ENCODE measurements at places on chromosomes 2 and 18.
A peak's percentile ranks its signal among the peaks of the same experiment; 100 is the strongest.

DNA sequence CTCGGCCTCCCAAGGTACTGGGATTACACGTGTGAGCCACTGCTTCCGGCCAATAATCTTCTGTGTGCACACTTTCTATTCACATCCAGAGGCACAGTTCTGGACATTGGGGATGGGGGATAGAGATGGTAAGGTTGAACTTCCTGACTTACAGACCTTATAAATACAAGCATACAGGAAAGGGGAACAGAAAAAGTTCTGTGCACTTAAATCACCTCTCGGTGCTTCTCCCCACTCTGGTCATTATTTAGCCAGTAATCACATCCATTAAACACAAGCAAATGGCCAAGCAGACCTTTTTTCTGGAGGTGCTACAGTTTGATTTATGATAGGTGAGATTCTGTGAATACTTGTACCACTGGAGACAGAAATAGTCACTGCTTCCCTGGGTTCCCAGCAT, 110.6 kb downstream of the CRIM1 start:
- DNase-seq = no peak

- DNase-seq = no peak
These were observed 27.3 kb downstream of the E2F6 start for GRCh38 chr2:11438555-11439080.

GRCh38 chr2:232434091-232434490, 21.9 kb upstream of the ALPI start:
- peak; percentile 10 for DNase-seq

DNA sequence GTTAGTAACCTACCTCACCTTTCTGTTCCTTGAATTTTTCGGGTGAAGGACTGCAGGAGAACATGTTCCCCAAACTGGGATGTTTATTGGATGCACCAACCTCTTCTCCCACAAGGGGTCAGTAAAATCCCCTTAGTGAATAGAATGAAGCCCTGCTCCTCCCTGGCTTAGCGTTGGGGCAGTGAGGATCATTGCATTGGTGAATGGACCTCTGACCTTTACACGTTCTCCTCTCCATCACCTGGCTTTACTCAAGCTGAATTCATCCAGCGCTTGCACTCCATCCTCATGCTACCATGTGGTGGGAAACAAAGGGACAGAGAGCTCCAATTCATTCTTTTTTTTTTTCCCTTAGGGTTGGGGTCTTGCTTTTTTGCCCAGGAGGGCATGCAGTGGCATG, 157.2 kb downstream of the MIB1 start:
- peak; percentile 72 for DNase-seq

GRCh38 chr2:232609607-232610006, 23.8 kb upstream of the EFHD1 start:
- DNase-seq = no peak

DNA sequence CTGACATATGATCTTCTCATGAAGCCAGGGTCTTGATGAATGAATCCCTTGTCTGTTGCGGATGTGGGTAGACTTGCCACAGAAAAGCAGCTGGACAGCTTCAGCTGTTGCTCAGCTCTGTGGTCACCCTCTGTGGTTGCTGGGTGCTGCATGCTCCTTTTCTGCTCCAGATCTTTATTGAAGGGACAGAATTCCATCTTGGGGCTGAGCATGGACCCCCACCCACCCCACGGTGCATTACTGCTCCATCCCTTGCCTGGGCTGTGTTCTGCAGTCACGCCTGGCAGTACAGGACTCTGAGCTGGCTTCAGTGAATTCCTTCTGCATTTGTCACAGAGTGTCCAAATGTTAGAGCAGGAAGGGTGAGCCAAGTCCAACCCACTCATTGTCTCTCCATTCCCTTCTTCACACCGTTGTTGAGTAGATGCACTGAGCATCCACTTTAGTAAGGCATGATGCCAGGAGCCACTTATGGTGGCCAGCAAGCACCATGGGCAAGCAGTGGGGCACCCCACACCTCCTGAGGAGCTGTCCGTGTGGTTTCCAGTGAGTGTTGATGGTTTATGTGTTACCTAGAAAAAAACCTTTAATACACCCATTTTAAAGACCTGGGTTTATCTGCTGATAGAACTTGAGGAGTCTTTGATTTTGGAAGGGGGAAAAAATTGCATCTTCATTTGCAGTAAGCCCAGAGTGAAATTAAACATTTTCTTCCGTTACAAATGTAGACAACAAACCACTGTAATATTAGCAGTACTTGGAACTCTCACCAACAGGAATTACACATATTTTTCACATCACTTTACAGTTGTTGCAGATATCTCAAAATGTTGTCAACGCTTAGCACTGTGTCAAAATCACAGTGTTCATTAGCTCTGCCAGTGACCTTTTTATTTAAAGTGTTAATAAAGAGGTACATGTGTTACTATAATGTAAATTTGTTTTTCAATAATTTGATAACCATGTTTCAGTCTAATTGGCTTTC, 14.7 kb upstream of the ITGB6 start:
- DNase-seq = no peak

DNA sequence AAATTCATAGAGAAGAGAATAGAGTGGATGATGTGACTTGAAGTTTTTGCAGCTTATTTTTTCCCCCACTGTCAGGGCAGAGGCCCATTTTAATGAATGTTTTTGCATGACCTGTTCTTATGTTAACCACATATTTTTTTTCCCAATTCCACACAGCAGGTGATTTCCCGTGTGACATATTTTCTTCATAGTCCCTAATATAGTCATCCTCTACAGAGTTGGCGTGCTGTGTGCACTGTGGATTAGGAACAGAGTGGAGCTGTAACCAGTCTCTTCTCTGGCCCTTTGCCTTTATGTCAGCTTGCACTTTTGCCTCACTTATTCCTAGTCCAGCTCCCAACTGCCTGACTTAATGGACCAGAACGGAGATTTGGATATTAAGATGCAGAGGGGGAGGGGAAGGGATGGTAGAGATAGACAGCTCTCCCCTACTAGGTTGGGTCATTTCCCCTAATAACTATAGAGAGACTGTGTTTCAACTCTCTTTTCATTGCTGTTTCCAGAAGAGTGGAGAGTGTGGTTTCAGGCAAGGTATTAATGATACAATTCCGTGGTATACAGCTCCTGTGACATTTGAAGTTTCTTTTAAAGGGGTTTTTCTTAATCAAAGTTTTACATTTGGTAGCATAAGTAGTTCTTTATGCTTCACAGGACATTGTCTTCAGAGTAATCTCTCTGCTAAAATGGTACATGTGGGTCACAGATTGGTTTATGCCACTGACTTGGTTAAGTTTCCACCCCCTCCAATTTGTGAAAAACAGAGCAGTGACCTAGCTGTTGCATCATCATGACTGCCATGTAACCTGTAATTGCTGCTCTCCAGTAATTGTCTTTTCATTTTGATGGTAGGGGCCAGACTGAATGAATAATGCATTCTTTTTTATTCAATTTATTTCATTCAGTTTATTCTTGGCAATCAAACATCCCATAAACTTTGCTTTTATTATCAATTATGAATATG, 161.3 kb downstream of the HAUS1 start:
- no peak for DNase-seq

- no peak for DNase-seq
These were observed 1069.2 kb upstream of the CHAC2 start for GRCh38 chr2:52698408-52698807.

GRCh38 chr2:119134775-119135174, 23.8 kb downstream of the C1QL2 start:
- no peak for DNase-seq

DNA sequence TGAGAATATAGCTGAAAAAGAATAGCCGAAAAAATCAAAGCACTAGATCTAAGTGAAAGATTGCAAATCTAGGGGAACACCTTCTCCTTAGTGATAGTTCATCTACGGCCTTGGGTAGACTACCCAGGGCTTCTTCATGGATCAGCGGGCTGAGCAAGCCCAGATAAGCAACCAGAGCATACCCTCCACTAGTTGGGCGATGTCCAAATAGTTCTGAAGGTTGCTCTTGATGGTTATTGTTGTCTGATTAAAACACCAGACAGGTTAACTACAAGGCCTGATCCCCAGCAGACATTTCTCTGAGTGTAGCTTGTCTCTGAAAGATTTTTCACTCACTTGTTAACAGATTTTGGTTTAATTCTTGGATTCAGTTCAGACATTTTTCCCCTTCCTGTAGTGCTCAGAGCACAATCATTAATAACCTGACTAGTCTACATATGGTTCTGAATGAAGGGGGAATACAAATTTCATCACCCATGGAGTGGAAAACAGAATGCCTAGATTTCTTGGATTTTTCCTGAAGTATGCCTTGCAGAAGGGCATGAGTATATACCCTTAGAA, 99.6 kb downstream of the BABAM2 start:
- no peak for DNase-seq

DNA sequence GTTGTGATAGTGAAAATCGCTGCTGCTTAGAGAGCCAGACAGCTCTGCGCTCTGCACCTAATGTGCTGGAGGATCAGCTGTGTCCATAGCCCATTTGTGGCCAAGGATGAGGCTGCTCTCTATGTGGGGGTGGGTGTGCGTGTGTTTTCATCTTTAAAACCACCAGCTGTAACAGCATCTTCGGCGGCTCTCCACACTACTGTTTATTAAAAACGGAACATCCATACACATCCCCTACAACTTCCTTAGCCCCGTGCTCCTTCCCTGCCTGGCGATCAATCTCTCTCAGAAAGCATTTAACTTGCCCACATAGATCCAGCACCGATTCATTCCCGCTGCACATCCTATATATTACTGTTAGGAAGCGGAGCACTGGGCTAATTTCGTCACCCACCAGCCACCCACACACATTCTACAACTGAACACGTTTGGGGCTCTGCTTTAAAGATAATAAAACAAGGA, 1.6 kb downstream of the CELF4 start:
- DNase-seq = peak; percentile 56
